ENCODE measurements at places on chromosomes 6 and 20. TPM values are rescaled to one million over a fixed set of nuclear protein-coding genes. Genes with fewer than 3 reads are reported as not detected.

- H3K4me3 ChIP-seq: no peak overlapping the region
- no peaks in the 10 kb centered on the region for H3K4me1 ChIP-seq
- no peak for DNase-seq
- no peaks in the 10 kb centered on the region for H3K27me3 ChIP-seq
- H3K27ac ChIP-seq: no peak overlapping the region
These were observed 57.1 kb downstream of the RWDD2A start for GRCh38 chr6:83250235-83250634.

DNA sequence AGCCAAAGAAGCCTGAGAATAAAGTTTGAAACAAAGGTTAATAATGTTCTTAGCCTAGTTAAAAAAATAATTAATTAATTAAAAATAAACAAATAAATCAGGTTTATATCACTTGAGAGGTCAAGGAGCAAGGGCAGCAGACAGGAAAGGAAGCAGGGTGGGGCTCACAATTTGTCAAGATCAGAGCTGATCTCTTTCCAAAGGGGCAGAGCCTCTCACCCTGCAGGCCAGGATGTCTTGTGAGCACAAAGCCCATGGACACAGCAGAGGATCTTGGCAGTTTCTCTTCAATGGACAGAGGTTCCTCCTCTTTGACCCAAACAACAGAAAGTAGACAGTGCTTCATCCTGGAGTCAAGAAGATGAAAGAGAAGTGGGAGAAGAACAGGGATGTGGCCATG, 14.9 kb downstream of the ULBP1 start:
- no peaks in the 10 kb centered on the region for H3K4me1 ChIP-seq
- peaks cover 19% of the 10 kb centered on the region for H3K27me3 ChIP-seq
- no peak overlapping the region for H3K27ac ChIP-seq
- DNase-seq: no peak
- H3K4me3 ChIP-seq: no peak overlapping the region

GRCh38 chr20:38177201-38177600, 12.1 kb upstream of the TGM2 start:
- H3K27me3 ChIP-seq: no peaks in the 10 kb centered on the region
- no peak for DNase-seq
- H3K27ac ChIP-seq: no peak overlapping the region
- H3K4me1 ChIP-seq: peaks cover 16% of the 10 kb centered on the region

DNA sequence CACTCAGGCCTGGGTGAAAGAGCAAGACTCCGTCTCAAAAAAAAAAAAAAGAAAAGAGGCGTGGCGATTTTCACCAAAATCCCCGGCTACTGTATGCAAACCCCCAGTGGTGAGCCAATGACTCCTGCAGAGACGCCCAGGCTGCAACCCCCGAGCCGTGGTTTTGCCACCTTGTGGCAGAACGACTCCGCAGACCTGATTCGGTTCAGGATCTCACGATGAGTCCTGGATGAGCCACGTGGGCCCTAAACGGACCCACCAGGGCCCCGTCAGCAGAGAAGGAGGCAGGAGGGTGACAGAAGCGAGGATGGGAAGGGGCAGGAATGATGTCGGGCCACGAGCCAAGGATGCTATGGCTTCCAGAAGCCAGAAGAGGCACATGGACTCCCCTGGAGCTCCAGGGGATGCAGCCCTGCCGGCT, 42.5 kb downstream of the SLC2A4RG start:
- H3K27ac ChIP-seq: no peak overlapping the region
- no peaks in the 10 kb centered on the region for H3K36me3 ChIP-seq
- no peak overlapping the region for H3K4me3 ChIP-seq
- no peaks in the 10 kb centered on the region for H3K27me3 ChIP-seq
- no peak for DNase-seq

GRCh38 chr6:49649988-49650387, 13.3 kb upstream of the RHAG start:
- H3K36me3 ChIP-seq: no peaks in the 10 kb centered on the region
- no peak overlapping the region for H3K27ac ChIP-seq
- H3K4me1 ChIP-seq: no peaks in the 10 kb centered on the region
- no peaks in the 10 kb centered on the region for H3K27me3 ChIP-seq

DNA sequence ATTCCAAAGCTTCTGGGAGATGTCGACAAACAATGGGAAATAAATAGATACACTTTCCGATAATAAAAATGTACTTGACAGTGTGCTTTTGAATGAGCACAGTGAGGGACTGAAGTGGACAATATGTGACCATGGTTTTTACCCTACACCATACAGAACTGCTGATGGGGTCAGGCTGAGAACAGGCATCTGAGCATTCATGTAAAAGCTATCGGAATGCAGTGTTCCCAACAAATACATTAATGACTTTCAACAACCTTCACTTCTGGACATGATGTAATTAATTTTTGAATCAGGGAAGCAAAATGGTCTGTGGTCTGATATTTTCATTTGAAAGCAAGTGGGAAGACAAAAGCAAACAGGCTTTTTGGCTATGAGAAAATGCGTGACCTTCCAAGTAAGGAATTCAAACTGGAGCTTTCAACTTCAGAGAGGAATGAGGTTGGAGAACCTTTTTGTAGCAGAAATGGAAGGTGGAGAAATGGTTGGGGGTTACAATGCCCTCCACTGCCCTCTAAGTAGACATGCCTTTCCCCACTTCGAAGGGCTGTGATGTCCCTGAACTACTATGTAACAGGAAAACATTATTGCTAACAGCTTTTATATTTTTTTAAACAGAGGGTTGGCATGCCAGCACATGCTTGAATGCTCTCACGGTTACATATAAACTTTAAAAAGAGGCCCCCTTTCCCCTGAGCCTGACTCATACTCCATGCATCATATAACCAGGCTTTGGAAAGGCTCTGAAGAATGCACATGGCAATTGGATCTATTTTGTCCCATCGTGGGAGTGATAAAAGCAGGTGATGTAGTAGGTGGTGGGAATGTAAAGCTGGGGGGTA, 203.5 kb upstream of the CITED2 start:
- no peaks in the 10 kb centered on the region for H3K36me3 ChIP-seq
- no peaks in the 10 kb centered on the region for H3K27me3 ChIP-seq
- no peak overlapping the region for H3K4me3 ChIP-seq
- no peak for DNase-seq
- H3K27ac ChIP-seq: no peak overlapping the region

GRCh38 chr6:142926494-142927270, 18.3 kb downstream of the HIVEP2 start:
- no peak overlapping the region for H3K27ac ChIP-seq
- DNase-seq: no peak
- H3K36me3 ChIP-seq: no peaks in the 10 kb centered on the region
- H3K27me3 ChIP-seq: peaks cover 10% of the 10 kb centered on the region

DNA sequence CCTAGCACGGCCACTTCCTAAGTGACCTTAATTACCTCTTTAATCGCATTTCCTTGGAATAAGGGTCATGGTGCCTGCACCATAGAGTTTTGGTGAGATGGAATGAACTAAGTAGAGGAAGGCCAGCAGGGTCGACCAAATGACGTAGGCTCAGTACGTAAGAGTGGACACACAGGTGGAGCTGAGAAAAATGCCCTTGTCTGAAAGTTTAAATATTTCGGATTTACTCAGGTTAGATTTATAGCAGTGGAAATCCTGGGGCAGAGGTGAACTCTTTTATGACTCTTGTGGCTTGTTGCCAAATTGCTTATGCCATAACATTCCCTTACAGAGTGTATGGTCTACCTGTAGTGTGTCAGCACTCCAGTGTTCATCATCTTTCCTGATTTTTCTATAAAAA, 23.6 kb upstream of the BTBD3 start:
- no peaks in the 10 kb centered on the region for H3K36me3 ChIP-seq
- DNase-seq: no peak
- no peak overlapping the region for H3K27ac ChIP-seq

DNA sequence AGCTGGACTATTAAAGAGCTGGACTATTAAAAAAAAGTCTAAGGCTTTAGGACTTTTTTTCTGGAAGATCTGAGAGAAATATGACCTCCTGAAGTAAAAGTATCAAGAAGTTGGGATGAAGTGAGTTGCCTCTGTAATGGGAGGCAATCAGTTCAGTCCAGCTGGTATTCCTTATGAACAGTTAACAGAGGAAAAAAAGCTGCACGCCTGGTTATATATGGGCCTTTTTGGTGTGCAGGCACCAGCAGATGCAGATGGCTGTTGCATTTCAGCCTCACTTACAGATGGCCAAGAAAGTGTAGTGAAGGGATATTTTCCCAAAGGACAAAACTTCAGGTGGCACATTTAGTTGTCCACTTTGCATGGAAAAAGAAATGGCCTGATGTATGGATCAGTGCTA, 70.3 kb upstream of the ELOVL5 start:
- no peak overlapping the region for H3K27ac ChIP-seq
- H3K4me3 ChIP-seq: no peak overlapping the region
- H3K4me1 ChIP-seq: no peaks in the 10 kb centered on the region
- no peak for DNase-seq

GRCh38 chr20:64151633-64152530, 12.4 kb upstream of the MYT1 start:
- no peaks in the 10 kb centered on the region for H3K27me3 ChIP-seq
- H3K36me3 ChIP-seq: no peaks in the 10 kb centered on the region
- H3K4me1 ChIP-seq: no peaks in the 10 kb centered on the region
- DNase-seq: no peak

DNA sequence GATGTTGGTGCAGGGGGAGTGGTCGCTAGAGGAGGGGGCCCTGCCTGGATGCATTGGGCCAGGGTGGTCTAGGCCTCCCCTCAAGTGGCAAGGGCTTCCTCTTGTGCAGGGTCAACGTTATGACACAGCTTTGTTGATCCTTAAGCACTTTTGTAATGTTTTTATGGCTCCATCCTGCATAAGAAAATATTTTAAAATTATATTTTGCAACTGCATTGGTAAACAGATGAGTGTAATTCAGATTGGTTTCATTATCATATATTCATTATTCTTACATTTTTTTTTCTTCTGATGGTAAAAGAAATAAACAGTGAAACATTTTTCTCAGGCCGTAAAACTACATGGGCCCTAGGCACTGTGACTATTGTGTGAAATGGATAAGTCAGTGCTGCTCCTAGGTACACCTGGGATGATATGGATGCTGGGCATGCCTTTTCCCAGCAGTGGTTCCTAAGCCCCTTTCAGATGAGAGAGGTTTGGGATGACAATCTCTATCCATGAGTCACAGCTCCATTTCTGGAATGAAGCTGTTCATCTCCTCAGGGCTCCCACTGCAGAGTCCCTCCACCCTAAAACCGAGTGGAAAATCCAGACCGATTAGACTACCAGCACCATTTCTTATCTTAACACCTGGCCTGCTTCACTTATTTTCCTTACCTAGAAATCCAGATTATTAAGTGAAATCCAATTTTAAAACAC, 5.8 kb upstream of the SIM1 start:
- peaks cover 84% of the 10 kb centered on the region for H3K27me3 ChIP-seq
- no peak overlapping the region for H3K4me3 ChIP-seq
- no peak overlapping the region for H3K27ac ChIP-seq
- H3K4me1 ChIP-seq: no peaks in the 10 kb centered on the region

DNA sequence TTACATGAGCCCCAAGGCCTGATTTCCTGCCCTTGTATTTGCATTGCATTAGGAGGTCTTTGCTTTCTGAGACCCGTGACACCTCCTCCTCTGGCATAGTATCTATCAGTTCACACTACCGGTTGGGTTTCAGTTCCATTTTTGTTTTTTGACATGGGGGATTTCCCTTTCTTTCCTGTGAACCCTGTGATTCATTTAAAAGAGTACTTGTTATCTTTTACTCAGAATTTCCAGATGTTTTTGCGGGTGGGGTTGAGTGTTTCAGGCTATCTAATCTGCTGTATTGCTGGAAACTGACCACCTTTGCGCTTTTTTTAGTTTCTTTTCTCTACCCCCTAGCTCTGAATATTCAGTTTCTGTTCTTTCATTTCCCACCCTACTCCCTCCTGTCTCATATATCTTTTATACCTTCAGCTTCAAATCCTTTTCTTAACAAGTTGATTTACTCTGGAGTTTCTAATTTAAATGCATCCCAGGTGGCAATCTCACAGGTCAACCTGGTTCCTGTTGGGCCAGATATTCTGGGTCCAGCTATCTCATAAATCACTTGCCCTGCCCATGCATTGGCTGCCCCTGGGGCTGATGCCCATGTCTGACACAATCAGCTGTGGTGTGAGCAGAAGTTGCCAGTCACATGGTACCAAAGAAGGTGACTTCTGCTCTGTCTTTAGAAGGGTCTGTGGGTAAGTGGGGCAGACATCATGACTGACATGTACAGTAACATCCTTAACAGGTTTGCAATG, 14.3 kb upstream of the NCOA3 start:
- H3K4me3 ChIP-seq: no peak overlapping the region
- DNase-seq: peak; percentile 35
- no peaks in the 10 kb centered on the region for H3K36me3 ChIP-seq
- no peaks in the 10 kb centered on the region for H3K27me3 ChIP-seq
- peaks cover 47% of the 10 kb centered on the region for H3K4me1 ChIP-seq

- H3K36me3 ChIP-seq: no peaks in the 10 kb centered on the region
- H3K4me3 ChIP-seq: peak overlapping the region; percentile 13
- peaks cover 26% of the 10 kb centered on the region for H3K4me1 ChIP-seq
- H3K27ac ChIP-seq: peak overlapping the region; percentile 20
- H3K27me3 ChIP-seq: no peaks in the 10 kb centered on the region
- peak; percentile 75 for DNase-seq
These were observed 10.8 kb downstream of the BACH2 start for GRCh38 chr6:90285611-90286381.

DNA sequence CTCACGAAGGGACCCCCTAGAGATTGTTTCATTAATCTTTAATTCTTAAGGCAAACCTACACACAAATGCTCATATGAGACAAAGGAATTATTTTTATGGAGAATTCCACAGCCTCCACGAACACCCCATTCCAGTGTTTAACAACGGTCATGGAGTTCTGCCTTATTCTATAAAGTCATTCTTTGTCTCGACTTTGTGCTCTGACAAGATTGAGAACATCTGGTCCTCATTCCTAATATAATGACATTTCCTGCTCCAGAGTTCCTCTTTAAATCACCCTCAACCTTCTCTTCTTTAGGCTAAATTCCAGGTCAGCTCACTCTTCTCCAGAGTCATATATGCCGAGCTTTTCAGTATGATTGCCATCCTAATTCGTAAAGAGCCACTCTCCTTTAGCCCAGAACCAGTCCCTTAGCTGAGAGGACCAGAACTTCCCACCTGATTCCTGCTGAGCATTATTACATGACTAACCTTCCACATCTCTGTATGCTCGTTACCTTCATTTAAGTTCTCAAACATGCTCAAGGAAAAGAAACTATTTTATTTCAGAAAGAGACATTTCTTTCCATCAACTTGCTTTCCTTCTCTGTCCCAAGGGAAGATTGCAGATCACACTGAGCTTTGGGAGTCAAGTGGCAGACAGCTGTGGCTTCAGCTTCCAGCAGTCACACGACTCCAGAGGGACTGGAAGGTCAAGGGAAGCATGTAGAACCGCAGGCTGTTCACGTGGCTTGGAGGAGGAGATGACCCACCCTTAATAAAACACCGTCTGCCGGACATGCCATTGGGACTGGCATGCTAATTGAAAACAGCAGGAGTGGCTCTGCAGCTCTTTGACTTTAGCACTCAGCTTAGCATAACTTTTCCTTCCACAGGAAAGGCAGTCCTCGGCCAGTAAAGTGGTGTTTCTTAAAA, 467.1 kb upstream of the HSF2 start:
- no peak for DNase-seq
- no peak overlapping the region for H3K27ac ChIP-seq
- no peaks in the 10 kb centered on the region for H3K27me3 ChIP-seq
- H3K4me3 ChIP-seq: no peak overlapping the region
- no peaks in the 10 kb centered on the region for H3K36me3 ChIP-seq
- H3K4me1 ChIP-seq: no peaks in the 10 kb centered on the region

Gene SPATA2
- polyA plus RNA-seq: 1.9 TPM

Gene TRIM31
- polyA plus RNA-seq: not detected

Gene TAAR6
- not detected for polyA plus RNA-seq

Gene RBM39
- polyA plus RNA-seq: 98.0 TPM

Gene APOM
- 8.3 TPM for polyA plus RNA-seq
